ENCODE measurements at places on chromosomes 12 and 14.

DNA sequence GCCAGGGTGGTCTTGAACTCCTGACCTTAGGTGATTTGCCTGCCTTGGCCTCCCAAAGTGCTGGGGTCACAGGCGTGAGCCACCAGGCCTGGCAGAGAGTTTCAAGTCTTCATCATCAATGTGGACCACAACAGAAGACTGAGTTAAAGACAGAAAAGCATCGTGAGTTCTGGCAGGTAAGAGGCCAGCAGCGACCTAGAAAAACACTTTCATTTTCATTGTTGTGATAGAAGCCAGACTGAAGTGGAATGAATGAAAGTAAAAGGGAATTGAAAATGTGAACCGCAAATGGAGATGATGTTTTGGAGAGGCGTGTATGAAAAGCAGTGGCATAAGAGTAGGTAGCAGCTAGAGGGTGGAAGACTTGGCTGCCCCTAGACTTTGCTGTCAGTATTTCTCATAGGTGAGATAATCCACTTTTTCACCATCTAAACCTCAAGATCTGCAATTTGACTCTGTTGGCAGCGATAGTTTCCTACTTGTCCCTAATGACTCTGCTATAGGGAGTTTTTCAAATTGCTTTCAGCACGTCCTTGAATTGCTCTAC, 47.1 kb upstream of the PLEKHA5 start:
- DNase-seq: no peak
- H3K27ac ChIP-seq: no peak overlapping the region
- no peaks in the 10 kb centered on the region for H3K27me3 ChIP-seq

- no peaks in the 10 kb centered on the region for H3K27me3 ChIP-seq
- no peaks in the 10 kb centered on the region for H3K36me3 ChIP-seq
- no peaks in the 10 kb centered on the region for H3K4me1 ChIP-seq
- DNase-seq: no peak
These were observed 34.1 kb upstream of the OR6J1 start for GRCh38 chr14:22678221-22678620.

DNA sequence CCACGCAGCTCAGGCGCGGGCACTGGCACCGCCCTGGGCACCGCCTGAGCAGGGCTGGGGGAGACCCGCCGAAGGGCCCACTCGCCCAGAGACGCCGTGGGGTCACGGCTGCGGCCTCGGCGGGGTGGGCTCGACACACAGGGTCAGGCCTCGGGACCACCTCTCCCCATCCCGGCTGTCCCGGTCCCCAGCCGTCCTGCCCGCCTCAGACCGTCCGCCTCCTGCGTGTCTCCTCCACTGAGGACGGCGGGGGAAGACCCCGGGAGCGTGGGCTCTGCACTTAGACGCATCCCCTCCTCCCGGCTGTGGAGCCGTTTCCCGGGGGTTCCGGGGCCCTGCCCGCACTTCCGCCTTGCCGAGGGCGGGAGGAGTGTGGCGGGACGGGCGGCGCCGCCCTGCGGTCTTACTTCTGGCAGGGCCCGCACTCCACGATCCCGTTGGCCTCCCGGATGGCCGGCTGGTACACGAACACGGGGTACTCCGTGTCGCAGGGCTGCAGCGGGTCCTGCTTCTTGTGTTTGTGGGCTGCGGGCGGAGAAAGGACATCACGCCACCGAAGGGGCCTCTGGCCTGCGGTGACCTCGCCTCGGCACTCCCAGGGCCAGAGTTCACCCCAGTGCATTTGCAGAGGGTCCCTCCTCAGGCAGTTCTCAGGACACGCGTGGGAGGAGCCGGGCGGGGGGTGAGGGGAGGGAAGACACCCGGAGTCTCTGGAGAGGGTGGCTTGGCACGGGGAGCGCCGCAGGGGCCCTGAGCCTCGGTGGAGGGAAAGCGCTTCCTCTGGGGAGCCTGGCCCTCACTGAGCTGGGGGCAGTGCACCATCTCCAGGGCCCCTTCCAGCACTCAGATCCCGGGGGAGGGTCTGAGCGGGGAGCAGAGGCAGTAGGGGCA, 23.1 kb upstream of the LRTM2 start:
- peaks cover 5% of the 10 kb centered on the region for H3K4me1 ChIP-seq
- peak overlapping the region; percentile 13 for H3K4me3 ChIP-seq
- no peaks in the 10 kb centered on the region for H3K27me3 ChIP-seq
- H3K36me3 ChIP-seq: no peaks in the 10 kb centered on the region

- no peaks in the 10 kb centered on the region for H3K27me3 ChIP-seq
- no peak overlapping the region for H3K4me3 ChIP-seq
- no peak for DNase-seq
- no peaks in the 10 kb centered on the region for H3K36me3 ChIP-seq
- peak overlapping the region; percentile 89 for H3K27ac ChIP-seq
- peaks cover 41% of the 10 kb centered on the region for H3K4me1 ChIP-seq
These were observed 5.6 kb downstream of the SH2B3 start for GRCh38 chr12:111411185-111411764.

- H3K4me1 ChIP-seq: peaks cover under 1% of the 10 kb centered on the region
- no peaks in the 10 kb centered on the region for H3K36me3 ChIP-seq
- H3K4me3 ChIP-seq: no peak overlapping the region
- no peak overlapping the region for H3K27ac ChIP-seq
- no peaks in the 10 kb centered on the region for H3K27me3 ChIP-seq
These were observed 56.9 kb downstream of the BICD1 start for GRCh38 chr12:32163596-32163995.

DNA sequence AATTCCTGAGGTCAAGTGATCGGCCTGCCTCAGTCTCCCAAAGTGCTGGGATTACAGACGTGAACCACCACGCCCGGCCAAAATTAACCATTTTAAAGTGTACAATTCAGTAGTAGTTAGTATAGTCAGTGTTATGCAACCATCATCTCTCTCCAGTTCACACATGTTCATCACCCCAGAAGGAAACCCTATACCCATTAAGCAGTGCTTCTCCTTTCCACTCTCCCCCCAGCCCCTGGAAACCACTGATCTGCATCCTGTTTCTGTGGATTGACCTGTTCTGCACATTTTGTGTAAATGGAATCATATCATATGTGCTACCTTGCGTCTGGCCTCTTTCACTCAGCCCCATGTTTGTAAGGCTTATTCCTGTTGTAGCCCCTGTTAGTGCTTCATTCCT, 52.2 kb downstream of the PHETA1 start:
- no peak for DNase-seq
- no peaks in the 10 kb centered on the region for H3K36me3 ChIP-seq
- no peaks in the 10 kb centered on the region for H3K4me1 ChIP-seq
- H3K27ac ChIP-seq: no peak overlapping the region
- H3K27me3 ChIP-seq: no peaks in the 10 kb centered on the region

- no peaks in the 10 kb centered on the region for H3K36me3 ChIP-seq
- H3K27ac ChIP-seq: no peak overlapping the region
- H3K4me3 ChIP-seq: no peak overlapping the region
- DNase-seq: peak; percentile 22
These were observed 5.6 kb upstream of the DYNLL1 start for GRCh38 chr12:120490325-120490724.

DNA sequence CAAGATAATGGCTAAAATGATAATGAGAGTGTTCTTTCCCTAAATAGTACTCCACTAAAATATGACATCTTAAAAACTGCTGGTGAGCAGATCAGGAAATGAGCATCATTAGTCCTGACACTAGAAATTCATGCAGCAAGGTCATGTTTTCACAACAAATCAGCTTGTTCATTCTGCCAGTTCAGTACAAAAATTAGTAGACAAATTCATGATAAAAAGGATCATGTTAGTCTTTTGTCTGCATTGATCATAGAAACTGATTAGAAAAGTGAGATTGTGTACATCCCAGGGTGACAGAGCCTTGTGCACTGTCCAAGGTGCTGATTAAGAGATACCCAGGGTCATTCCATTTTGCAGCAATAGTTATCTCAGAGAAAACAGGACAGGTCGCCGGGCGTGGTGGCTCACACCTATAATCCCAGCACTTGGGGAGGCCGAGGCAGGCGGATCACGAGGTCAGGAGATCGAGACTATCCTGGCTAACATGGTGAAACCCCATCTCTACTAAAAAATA, 163.6 kb downstream of the RIMBP2 start:
- H3K27ac ChIP-seq: no peak overlapping the region
- DNase-seq: peak; percentile 25
- H3K27me3 ChIP-seq: peaks cover 2% of the 10 kb centered on the region

- H3K27ac ChIP-seq: no peak overlapping the region
- DNase-seq: peak; percentile 42
- H3K36me3 ChIP-seq: no peaks in the 10 kb centered on the region
- peaks cover 2% of the 10 kb centered on the region for H3K4me1 ChIP-seq
- H3K4me3 ChIP-seq: no peak overlapping the region
These were observed 79.3 kb downstream of the ARF6 start for GRCh38 chr14:49972131-49972671.

DNA sequence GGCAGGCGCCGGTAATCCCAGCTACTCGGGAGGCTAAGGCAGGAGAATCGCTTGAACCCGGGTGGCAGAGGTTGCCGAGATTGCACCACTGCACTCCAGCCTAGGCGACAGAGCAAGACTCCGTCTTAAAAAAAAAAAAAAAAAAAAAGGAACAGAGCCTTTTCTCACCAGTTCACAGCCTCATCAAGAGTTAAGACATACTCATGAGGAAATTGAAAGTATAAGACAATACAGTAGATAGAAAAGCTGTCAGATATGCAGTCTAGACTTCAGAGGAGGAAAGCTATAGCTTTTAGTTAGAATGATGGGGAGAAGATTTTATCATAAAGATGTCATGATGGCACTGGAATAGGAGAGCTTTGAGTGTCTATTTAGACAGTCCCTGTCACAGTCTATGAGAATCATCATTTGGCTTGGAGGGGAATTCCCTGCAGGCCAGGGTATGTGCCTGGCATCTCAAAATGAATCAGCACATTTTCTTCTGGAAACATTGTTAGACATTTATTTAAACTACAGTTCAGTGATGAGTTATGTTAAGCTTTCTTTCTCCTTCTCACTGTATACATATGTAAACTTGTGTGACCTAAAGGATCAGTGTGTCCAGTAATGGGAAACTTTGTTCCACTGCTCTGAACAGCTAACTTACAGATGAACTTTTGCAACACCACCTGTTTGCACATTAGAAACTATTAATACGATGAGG, 2.9 kb upstream of the RAB35 start:
- H3K36me3 ChIP-seq: no peaks in the 10 kb centered on the region
- DNase-seq: no peak
- no peak overlapping the region for H3K4me3 ChIP-seq
- H3K27ac ChIP-seq: no peak overlapping the region
- H3K4me1 ChIP-seq: peaks cover 10% of the 10 kb centered on the region

DNA sequence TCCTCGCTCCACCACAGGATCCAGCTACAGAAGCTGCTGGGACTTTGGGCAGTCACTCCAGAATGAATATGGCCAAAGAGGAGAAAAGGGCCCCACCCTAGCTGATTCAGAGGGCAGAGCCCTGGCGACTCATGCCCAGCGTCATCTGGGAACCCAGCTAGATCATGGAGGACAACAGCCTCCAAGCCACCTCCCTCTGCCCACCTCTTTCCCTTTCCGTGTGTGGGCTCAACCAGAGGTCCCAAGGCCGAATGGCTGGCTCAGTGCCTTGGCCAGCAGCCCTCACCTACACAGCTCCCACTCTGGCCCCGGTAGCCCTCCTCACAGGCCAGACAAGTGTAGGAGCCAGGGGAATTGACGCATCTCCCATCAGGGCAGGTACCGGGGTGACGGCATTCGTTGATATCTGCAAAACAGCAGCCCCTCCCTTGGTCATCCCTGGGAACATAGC, 17.4 kb downstream of the ISCA2 start:
- H3K27me3 ChIP-seq: no peaks in the 10 kb centered on the region
- H3K27ac ChIP-seq: no peak overlapping the region
- no peak overlapping the region for H3K4me3 ChIP-seq

DNA sequence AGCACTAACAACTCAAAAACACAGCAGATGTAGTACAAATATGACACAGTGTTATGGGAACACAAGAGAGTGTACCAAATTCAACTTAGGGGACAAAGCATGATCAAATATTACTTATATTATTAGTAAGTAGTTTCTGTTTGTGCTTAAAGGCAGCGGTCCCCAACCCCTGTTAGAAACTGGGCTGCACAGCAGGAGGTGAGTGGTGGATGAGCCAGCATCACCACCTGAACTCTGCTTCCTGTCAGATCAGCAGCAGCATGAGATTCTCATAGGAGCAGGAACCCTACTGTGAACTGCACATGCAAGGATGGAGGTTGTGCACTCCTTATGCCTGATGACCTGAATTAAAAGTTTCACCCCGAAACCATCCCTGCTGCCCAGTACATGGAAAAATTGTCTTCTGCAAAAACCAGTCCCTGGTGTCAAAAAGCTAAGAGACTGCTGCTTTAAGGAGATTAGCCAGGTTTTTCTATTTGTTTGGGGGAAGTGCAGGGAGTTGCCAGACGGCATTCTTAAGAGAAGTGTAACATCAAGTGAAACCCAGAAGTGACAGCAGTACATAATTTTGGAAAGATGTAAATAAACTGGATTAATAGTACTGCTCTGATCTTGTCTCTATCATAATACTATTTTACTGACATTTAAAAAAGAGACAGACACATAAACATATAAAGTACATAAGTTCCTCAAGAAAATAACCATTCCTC, 26.7 kb downstream of the GTF2A1 start:
- no peaks in the 10 kb centered on the region for H3K27me3 ChIP-seq
- no peak overlapping the region for H3K4me3 ChIP-seq
- peak; percentile 23 for DNase-seq
- peaks cover 2% of the 10 kb centered on the region for H3K36me3 ChIP-seq

- no peaks in the 10 kb centered on the region for H3K4me1 ChIP-seq
- no peak overlapping the region for H3K27ac ChIP-seq
- no peaks in the 10 kb centered on the region for H3K36me3 ChIP-seq
- H3K4me3 ChIP-seq: no peak overlapping the region
- peak; percentile 77 for DNase-seq
These were observed 15.9 kb upstream of the HHIPL1 start for GRCh38 chr14:99628887-99629618.

DNA sequence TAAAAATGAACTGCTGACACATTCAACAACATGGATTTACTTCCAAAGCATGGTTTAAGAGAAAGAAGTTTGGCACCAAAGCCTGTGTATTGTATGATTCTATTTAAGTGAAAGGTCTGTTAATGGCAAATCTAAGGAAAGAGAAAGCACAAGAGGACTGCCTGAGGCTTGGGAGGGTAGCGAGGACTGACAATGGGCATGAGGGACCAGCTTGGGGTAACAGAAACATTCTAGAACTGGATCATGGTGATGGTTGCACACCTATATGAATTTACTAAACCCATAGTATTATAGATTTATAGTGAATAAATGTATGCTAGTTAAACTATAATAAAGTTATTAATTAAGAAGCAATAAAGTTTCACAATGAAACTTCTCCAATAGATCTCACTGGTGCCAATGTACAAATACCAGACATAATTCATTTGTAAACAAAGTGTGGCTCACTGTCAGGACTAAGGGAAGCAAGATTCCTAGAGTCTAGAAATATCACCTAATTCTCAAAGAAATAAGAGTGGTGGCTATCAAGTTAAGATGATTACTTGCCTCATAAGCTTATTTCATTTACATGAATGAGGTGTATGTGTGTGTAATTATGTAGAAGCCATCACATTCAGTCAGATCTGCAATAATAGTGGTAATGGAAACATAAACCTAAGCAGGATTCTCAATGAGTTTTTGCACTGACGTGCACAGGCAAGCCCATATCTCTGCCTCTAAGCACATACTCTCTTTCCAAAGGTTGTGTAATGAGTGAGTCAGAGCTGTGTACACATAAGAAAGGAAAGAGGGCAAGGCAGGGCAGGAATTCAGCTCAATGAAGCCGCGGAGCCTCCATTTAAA, 353.4 kb downstream of the KCNH5 start:
- peak; percentile 22 for DNase-seq
- peaks cover 4% of the 10 kb centered on the region for H3K4me1 ChIP-seq
- no peak overlapping the region for H3K4me3 ChIP-seq

All from mesendoderm (in vitro differentiated cells).